ENCODE measurements at places on chromosomes 4 and X.

- no peak for DNase-seq
Observed at GRCh38 chr4:16162891-16163290, 63.4 kb downstream of the TAPT1 start.

DNA sequence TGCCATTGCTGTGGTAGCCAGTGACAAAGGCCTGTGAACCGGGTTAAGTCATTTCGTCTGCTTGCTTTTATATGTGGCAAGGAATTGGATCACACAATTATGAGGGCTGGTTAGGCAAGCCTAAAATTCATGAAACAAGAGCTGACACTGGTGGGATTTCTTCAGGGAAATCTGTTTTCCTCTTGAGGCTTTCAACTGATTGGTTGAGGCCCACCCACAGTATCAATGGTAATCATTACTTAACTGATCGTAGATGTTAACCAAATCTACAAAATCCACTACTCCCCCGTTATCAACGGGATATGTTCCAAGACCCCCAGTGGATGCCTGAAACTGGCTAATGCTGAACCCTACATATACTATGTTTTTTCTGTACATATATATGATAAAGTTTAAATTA, 13.0 kb downstream of the RBMX2 start:
- DNase-seq: no peak

- no peak for DNase-seq
Observed at GRCh38 chr4:91127831-91128230, 1000.6 kb downstream of the CCSER1 start.

- no peak for DNase-seq
Observed at GRCh38 chr4:8006471-8006870, 66.8 kb upstream of the AFAP1 start.

DNA sequence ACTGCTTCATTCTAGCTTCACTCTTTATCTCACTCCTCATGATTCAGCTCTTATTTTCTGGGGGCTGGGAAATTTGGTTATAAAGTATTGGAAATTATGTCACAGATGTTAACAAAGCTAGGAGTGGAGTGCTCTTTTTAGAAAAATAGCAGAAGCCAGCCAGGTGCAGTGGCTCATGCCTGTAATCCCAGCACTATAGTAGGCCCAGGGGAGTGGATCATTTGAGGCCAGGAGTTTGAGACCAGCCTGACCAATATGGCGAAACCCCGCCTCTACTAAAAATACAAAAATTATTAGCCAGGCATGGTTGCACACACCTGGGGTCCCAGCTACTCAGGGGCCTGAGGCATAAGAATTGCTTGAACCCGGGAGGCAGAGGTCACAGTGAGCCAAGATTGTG, 97.2 kb upstream of the GUCY1A1 start:
- DNase-seq: no peak

DNA sequence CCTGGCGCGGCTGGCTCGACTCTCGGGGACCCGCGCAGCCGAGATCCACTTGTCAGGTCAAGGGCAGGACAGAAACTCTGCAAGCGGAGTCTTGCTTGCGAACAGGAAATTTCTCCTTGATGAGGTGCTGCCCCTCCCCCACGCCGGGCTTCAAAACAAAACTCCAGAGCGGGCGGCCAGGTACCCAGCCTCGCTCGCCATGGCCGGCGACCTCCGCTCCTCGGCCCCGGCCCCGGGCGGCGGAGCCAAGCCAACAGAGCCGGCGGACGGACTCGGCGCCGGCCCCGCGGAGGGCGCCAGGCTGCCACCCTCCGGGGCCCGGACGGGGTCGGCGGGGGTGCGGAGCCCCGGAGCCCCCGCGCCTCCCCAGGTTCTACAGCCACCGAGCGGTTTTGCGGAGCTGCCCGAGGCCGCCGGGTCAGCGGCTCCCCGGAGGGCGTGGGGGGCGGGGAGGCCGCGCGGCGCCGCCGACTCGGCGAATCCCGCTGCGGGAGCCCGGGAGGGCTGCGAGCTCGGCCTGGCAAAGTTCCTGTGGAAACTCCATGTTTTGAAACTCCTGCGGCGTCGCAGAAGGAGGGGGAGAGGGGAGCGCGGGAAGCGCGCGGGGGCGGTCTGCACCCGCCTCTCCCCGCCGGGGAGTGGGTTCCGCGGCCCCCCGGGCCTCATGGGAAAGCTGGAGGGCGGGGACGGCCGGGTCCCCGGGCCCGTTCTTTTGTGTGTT, 11.7 kb upstream of the BCOR start:
- peak; percentile 60 for DNase-seq

- no peak for DNase-seq
Observed at GRCh38 chrX:120752431-120753082, 122.7 kb upstream of the C1GALT1C1 start.

- DNase-seq: peak; percentile 96
Observed at GRCh38 chrX:2677764-2678163, 13.3 kb upstream of the CD99 start.

DNA sequence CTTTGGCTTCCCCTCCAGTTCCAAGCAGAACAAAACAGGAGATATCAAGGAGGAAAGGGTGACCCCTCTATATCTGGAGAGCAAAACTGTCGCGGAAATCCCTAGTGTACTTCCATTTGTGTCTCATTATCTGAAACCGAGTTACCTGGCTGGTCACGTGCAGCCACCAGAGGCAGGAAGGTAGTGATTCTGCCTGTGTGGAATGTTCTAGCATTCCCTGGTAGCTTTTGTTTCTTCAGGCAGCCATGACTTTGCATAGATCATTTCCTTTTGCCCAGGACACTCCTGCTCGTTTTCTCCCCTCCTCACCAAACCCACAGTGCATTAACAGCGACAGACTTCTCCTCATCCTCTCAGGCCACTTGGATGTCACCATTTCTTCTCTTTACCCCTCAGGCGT, 107.9 kb downstream of the PTTG2 start:
- DNase-seq: no peak

Measured in fibroblast of skin of right quadriceps (primary cell).